ENCODE measurements at places on chromosomes 3 and 15.

DNA sequence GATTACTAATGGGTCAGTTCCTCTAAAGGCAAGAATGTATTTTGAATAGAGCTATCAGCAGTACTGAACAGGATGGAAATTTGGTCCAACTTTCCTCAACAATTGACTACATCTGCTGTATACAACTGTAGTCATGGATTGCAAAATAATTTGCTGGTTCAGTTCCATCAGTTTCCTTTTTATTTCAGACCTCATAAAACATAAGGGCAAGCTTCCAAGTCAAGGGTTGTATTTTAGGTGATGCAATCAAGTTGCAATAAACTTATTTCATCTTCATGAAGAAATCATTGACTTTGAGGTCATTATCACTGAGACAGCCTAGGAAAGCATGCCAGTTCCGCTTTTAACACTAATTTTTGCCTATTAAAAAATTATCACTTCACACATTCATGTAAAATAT is 90.4 kb upstream of the TSEN2 start:
- peak; percentile 93 for DNase-seq

DNA sequence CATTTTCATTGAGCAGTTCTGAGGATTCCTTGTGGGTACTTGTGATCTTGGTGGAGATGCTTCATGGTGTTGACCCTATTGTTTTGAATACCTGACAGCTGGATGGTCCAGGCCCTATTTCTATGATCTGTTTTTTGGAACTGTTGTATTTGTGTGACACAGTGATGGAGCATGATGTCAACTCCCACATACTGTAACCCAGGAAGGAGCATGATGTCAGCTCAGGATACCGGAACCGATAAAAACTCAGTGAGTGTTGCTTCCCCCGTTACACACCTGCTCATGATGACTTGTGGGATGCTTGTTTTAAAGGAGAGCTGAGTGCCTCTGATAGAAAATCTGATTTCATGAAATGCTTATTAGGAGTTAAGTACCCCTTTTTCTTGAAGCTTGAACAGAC is 45.1 kb downstream of the ZBTB38 start:
- DNase-seq, result no peak

- no peak for DNase-seq
These were observed 40.5 kb upstream of the SEC13 start for GRCh38 chr3:10361375-10361774.

GRCh38 chr3:44782891-44783290 is 21.3 kb downstream of the KIF15 start:
- DNase-seq, result no peak

DNA sequence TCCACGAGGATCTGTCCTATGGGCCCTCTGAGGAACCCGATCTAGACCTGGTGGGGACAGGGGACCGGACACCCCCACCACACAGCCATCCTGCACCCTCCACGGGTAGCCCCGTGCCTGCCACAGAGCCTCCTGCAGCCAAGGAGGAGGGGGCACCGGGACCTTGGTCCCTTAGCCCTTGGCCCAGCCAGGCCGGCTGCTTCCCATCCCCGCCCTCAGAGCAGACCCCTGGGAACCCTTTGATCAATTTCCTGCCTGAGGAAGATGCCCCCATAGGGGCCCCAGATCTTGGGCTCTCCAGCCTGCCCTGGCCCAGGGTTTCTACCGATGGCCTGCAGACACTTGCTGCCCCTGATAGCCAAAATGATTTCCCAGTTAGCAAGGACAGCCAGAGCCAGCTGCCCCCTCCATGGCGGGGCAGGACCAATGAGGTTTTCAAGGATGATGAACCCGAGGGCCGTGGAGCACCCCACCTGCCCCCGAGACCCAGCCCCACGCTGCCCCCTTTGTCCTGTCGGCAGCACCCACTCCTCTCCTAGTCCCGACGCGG is 91.5 kb downstream of the TBC1D2B start:
- no peak for DNase-seq

- DNase-seq, result peak; percentile 85
These were observed 82.8 kb downstream of the SEMA5B start for GRCh38 chr3:122944671-122945161.

DNA sequence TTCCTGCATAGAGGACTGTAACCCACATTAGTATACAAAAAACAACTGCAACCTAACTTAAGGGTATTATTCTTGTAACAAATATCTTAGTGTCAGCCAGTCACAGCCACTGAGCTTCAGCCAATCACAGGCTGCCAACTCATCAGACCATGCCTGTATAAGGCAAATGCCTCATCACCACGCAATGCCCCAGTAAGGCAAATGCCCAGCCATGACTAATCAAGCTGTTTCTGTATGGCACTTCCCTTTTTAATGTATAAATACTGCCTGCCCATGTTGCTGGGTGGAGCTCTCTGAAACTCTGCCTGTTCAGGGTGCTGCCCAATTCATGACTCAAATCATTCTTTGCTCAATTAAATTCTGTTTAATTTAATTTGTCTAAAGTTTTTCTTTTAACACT is 18.4 kb upstream of the GABRA5 start:
- no peak for DNase-seq

DNA sequence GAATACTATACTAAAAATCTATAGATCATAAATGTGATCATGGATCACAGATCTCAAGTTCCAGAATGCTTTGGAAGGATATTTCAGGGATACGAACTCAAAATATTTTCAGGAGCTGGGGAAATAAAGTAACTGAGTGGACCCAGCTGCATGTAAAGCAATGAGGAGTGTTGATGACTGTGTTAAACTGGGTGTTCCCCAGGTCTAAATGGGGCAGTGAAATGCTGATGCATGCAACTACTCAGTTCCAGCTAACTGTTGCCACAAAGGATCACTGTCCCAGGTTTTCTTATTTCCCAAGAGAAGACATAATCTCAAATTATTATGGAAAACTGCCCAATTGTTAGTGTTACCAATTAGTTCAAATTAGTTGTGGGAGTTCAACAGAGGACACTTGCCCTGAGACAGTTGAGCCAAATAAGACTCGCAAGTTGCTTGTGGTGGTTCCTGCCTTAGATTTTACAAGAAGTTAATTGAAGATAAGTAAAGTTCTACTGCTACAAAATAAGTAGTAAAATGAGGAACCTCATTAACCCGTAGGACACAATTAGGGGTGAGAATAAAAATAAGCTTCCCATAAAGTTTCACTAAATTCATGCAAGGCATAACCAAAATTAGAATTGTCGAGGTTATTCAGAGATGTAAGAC is 66.3 kb upstream of the IL12A start:
- no peak for DNase-seq

DNA sequence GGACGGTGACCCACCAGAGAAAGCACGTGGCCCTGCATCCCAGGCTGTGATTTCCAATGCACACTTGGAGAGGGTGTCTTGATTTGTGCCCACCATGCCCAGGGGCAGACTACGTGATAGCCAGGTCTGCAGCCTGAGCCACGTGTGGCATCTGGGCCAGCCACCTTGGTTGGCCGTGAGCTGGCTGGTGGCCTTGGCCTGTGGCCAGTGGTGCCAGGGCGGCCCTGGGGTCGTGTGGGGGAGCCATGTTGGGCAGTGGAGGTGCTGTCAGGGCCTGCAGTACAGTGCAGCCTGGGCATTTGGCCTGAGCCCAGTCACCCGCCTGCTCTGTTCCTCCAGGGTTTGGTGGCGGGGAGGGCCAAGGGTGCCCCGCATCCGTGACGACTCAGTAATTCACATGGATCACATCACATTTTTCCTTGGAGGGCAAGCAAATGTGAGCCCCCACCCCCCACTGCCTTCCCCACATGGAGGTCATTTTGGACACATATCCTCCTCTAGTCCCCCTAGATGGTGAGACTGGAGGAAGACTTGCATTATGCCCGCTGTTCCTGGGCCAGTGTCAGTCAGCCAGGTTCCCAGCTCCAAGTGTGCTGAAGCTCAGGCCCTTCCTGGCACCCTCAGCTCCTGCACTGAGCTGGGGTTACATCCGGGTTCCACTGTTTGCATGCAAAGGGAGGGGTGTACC is 201.4 kb downstream of the UBE3A start:
- DNase-seq, result no peak

GRCh38 chr3:101119535-101119934 is 126.3 kb upstream of the ABI3BP start:
- peak; percentile 86 for DNase-seq

- no peak for DNase-seq
These were observed 44.1 kb upstream of the TFG start for GRCh38 chr3:100665230-100665629.

DNA sequence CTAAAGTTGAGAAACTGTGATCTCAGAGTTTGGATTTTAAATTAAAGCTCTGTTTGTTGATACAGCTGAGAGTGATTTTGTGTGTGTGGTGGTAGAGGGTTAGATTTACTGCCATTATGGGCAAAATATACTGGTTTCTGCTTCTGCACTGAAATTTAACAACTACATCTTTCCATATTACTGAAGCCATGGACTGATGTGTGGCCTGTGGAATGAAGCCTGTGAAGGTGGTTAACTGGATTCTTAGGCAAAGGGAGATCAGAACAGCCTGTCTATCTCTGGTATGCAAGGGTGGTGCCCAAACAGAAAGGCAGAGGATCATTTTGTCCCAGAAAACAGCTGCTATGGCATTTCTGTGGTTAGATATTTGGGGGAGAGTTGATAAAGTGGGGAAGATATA is 297.3 kb upstream of the THBS1 start:
- DNase-seq, result peak; percentile 77

- DNase-seq, result no peak
These were observed 636 bp upstream of the LRRC58 start for GRCh38 chr3:120349855-120350125.

DNA sequence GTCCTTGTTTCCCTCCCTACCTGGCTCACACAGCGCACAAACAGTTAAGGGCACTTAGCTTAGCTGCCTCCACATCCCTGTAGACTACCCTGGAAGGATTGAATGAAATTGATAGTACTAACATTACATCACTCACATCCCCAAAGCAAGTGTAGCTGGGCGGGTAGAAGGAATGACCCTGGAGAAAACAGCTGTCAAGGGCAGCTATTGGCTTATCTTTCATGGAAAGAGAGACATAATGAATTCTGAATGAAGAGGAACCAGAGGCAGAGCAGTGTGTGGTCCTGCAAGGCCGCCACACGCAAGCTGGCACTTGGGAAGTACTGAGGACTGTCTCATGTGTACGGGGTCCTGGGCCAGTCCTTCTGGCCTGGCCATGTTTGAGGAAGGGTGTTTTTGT is 369.6 kb upstream of the RGMA start:
- DNase-seq, result no peak

DNA sequence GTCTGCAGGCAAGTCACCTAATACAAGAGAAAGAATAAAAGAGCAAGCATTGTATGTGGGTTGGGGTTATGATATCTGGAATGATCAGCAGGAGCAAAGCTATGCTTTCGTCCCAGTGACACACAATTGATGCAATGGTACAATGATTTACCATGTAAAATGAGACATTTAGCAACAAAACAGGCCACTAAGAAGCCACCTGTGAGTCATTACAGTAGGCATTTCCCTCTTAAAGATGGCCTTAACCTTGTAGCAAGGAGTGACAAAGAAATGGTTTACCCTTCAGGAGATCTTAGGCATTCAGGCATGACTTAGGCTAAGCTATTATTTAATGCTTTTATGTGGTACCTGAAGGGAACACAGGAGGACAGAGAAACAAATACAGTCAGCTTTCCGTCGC is 373.3 kb upstream of the RBMS3 start:
- DNase-seq, result no peak
